ENCODE measurements at places on chromosomes 6 and 20. TPM values are rescaled to one million over a fixed set of nuclear protein-coding genes. Genes with fewer than 3 reads are reported as not detected.

Gene PSORS1C2
- total RNA-seq, result not detected

Gene PPP1R16B
- total RNA-seq, result 111 TPM

Gene ULBP2
- total RNA-seq, result 0.90 TPM

Gene SNAI1
- total RNA-seq, result not detected

Gene ATP9A
- total RNA-seq, result 1.4 TPM

Measured in activated CD4-positive, alpha-beta memory T cell treated with anti-CD3 and anti-CD28 coated beads for 36 hours (primary cell).